ENCODE measurements at places on chromosomes 16 and 17.
A peak's percentile ranks its signal among the peaks of the same experiment; 100 is the strongest.

GRCh38 chr16:9840761-9841665 lies 341.2 kb downstream of the GRIN2A start:
- no peak for DNase-seq

GRCh38 chr17:49968405-49969133 lies 421 bp upstream of the DLX4 start:
- DNase-seq: peak; percentile 52

GRCh38 chr16:72125635-72126428 lies 32.2 kb downstream of the DHX38 start:
- no peak for DNase-seq

GRCh38 chr16:76932541-76933211 lies 258.3 kb upstream of the MON1B start:
- DNase-seq: no peak

DNA sequence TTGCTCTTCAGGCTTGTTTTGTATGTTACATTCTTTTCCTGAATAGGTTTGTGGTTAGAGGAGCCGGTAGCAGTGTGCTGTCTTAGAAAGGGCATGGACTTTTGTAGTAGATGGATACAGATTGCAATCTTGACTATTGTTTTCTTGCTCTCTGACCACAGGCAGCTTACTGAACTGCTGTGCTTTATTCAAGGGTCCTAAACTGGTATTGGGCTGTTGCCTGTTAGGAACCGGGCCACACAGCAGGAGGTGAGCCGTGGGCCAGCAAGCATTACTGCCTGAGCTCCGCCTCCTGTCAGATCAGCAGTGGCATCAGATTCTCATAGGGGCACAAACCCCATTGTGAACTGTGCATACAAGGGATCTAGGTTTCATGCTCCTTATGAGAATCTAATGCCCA lies 373.9 kb downstream of the CPPED1 start:
- no peak for DNase-seq

GRCh38 chr16:9821331-9821730 lies 360.9 kb downstream of the GRIN2A start:
- DNase-seq: no peak

GRCh38 chr16:67645397-67646121 lies 615 bp downstream of the CARMIL2 start:
- no peak for DNase-seq

DNA sequence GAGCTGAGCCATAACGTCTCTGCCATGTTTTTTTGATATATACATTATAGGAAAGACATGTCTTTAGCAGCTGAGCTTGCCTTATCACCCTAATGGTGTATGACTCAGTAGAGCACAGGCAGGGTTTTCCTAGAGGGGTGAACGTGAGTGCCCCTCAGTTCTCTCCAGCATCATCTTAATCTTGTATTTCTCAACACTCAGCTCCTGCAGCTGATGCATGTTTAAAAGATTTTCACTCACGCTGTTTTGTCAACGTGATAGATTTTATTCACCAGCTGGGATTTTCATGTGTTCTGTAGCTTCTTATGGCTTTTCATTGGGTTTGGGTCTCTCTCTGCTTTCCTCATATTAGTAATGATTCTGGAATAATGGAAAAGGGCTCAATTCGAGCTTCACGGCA lies 186.0 kb upstream of the PMFBP1 start:
- no peak for DNase-seq

GRCh38 chr16:76524356-76524755 lies 247.2 kb downstream of the CNTNAP4 start:
- DNase-seq: no peak

DNA sequence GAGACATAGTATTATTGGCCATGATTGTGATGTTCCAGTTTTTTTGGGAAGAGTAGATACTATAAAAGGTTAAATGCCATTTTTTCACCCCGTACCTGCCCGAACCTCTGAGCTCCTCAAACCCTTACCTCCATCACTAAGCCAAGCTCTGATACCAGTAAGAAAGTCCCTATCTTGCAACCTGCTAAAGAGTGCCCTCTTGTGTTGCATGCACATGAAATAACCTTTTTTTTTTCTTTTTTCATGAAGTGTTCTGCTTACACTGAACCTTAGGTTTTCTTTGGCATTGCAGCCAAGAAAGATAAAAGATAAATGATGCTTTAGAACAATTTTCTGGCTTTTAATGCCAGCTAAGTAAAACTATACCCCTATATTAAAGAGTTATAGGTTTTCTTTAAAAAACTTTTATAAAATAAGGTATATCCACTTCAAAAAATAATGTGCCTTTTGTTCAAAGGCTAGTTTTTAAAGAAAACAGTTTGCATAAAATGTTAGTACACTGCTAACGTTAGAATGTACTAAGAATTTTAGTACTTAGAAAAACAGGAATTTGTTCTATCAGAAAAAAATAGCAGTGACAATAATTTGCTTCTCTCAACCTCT lies 295.3 kb upstream of the PMFBP1 start:
- no peak for DNase-seq

GRCh38 chr17:8619294-8619693 lies 11.2 kb downstream of the MYH10 start:
- DNase-seq: no peak
